Cardiac muscle cell (in vitro differentiated cells and primary cell): ENCODE measurements at places on chromosomes 6 and 20. TPM values are rescaled to one million over a fixed set of nuclear protein-coding genes. Genes with fewer than 3 reads are reported as not detected.

DNA sequence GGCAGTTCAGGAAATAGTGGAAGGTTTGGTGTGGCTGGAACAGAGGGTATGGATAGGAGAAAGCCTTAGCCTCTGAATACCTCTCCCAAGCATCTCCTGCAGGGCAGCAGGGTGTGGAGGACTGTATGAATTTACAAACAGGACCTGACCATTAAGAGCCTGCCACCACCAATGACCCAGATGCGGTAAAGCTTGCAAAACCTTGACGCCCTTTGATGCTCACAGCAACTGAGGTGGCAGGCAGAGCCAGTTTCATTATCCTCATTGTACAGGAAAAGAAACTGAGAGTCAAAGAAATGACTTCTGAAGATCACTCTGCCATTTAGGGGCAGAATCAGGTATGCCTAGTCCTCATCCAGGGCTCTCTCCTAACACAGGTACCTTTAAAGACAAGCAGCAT, 2.4 kb downstream of the HM13 start:
- no peak for DNase-seq

DNA sequence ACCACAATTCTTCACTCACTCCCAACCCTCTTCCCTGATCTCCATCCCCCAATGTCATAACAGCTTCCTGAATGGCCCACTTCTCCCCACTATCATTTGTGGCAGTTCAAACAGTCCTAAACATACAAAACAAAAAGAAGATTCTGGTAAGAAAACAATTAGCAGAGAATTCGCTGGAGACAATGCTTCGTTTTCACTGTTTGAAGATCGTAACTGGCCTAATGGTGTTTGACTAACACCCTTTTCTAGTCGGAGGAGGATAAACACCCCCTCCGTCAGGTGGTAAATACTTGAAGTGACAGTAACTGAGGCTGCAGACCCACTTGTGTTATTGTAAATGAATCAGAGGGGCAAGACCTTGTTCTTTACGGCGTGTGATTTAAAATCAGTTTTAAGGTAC, 3.8 kb downstream of the EYA2 start:
- no peak for DNase-seq

DNA sequence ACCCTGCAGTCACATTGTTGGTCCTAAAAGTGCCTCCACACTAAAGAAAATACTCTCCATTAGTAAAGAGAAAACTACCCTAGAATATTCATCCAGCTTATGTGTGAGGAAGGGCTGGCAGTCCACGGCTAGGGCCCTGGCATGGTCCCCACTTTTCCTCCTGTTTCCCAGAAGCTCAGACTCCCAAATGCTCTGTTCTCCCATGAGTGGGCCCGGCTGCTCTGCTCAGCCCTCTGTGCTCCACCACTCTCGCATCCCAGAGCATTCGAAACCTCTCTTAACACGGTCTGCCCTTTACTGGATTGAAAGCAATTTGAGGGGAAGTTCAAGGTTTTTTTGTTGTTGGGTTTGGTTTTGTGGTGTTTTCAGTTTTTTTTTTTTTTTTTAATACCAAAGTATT, 61.8 kb downstream of the APCDD1L start:
- DNase-seq = no peak

DNA sequence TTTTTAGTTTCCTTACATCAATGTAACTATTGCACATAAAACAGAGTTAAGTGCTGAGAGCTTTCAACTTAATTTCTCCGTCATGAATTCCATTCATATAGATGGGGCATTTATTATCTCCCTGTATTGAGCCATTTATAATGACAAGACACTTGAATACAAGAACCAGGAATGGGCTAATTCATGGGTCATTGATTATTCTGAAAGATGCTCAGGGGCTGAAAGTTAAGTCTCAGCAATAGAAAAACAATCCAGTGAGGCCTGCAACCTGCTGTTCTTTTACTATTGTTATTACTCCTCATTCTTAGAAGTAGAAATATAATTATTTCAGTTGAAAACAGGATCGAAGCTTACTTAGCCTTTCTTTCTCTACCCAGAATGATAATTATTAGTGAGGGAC, 307.7 kb downstream of the MMUT start:
- DNase-seq = no peak

- no peak for DNase-seq
Observed at GRCh38 chr20:60649541-60649940, 602.5 kb upstream of the CDH4 start.

GRCh38 chr6:147298461-147298860, 94.2 kb downstream of the STXBP5 start:
- DNase-seq = no peak

- peak; percentile 4 for DNase-seq
Observed at GRCh38 chr20:39111359-39112177, 149.4 kb downstream of the DHX35 start.

GRCh38 chr6:43778976-43779851, 9.2 kb downstream of the VEGFA start:
- no peak for DNase-seq

DNA sequence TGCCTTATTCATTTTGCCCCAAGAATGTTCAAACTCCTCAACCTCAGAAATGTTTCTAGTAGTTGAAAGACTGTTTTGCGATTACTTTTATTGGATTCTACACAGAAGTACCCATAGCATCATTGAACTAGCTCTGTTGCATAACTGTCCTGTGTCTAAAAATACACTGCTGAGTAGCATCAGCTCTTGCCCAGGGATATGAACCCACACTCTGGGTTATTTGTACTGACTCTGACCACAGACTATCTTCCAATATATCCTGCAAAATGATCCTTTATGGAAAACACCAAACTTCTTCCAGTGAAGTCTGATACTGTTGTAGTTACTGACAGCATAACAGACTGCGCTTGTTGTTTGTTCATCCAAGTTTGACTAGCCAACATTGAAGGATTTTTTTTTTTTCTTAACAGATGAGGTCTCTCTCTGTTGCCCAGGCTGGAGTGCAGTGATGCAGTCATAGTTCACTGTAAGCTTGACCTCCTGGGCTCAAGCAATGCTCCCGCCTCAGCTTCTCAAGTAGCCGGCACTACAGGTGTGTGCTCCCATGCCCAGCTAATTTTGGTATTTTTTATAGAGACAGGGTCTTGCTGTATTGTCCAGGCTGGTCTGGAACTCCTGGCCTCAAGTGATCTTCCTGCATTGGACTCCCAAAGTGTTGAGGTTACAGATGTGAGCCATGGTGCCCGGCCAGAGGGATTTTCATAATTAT, 49.9 kb downstream of the TULP4 start:
- DNase-seq = no peak

ESR1 gene
- polyA plus RNA-seq = 1.6 and 4.5 TPM in 2 replicates

SYCP2L gene
- polyA plus RNA-seq = 0.51 and 4.5 TPM in 2 replicates

ETV7 gene
- polyA plus RNA-seq = 0.28 TPM in 1 of 2 replicates, not detected in the other

NMBR gene
- polyA plus RNA-seq = not detected in 2 replicates

GFRAL gene
- not detected in 2 replicates for polyA plus RNA-seq

GNRH2 gene
- 0.24 TPM in 1 of 2 replicates, not detected in the other for polyA plus RNA-seq

ANKEF1 gene
- 4.3 and 8.9 TPM in 2 replicates for polyA plus RNA-seq

CFB gene
- 1.3 TPM in 1 of 2 replicates, not detected in the other for polyA plus RNA-seq

RNF182 gene
- polyA plus RNA-seq = 0.45 and 1.1 TPM in 2 replicates
